ENCODE measurements at places on chromosomes 7 and 10.

- DNase-seq = no peak
Measured at GRCh38 chr7:13169356-13169755, 481.9 kb downstream of the ARL4A start.

DNA sequence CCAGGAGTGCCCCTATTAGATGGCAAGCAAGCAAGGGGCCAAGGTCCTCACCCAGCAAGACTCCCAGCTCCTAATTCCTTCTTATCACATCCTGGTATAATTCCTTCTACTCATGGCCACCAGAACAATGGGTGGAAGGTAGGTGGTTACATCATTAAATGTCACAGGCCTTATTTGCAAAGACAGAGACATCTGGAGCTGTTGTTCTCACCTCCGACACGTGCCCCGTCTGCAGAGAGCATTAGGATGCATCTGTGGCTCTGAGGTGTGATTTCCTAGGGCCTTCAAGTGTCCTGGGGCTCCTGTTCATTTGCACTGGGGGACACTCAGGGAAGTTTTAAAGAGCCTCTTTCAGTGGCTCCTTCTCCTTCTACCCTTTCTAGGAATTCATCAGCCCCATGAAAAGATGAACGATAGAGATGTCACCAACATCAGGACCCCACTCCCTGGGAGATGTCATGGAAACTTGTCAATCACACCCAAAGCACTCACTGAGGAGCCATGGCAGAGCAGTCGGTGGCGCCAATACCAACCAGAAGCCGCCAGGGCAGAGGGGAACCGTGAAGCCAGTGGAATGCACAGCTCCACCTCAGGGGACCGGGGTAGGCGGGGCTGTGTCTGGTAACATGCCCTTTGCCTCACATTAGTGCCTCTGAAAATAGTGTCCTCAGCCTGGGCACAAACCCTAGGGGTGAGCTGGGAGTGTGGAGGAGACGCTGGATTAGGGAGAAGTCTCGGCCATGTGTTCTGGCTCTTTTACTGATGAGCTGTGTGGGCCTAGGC lies 2.9 kb upstream of the ATP6V0E2 start:
- no peak for DNase-seq

GRCh38 chr10:33032654-33033151 lies 74.7 kb upstream of the ITGB1 start:
- DNase-seq = no peak

DNA sequence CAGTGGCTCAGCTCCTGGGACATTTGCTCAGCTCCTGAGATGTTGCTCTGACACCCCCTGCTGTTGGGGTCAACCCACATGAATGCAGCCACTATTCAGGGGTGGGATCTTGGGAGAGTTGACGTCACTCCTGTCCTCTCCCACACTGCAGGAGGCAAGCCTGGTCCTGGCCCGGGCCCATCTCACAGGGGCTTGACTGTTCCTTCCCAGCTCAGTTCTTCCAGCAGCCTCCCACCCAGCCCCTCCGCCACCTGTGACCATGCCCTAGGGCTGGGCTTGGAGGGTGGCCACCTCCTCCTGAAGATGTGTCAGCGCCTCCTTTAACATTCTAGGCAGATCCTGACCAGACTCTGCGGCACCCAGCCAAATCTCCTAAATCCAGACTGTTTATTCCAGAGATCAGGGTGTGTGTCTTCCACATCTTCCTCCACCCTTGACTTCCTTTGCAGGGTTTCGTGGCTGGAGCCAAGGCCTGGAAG lies 19.1 kb upstream of the OPALIN start:
- DNase-seq = no peak

GRCh38 chr7:132100483-132100882 lies 475.8 kb downstream of the PLXNA4 start:
- DNase-seq = no peak

DNA sequence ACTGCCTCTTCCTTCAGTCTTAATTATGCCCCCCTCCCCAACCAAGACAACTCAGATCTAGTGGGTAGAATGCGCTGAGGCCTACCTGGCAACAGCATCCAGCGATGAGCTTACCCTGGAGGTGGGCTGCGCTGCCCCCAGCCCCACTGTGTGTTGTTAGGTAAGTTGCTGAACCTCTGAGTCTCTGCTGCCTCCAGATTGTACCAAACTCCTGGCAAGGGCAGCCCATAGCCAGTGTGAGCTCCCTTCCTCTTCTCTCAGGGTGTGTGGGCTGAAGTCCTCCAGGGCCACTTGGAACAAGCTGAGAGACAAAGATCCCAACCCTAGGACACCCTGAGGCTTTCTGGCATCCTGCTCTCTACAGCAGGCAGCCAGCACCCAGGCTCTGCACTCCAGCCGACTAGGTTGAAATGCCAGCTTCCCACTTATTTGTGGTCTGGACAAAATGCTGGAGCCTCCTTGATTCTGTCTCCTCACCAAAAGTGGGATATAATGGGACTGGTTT lies 135.3 kb downstream of the ARHGAP22 start:
- no peak for DNase-seq

DNA sequence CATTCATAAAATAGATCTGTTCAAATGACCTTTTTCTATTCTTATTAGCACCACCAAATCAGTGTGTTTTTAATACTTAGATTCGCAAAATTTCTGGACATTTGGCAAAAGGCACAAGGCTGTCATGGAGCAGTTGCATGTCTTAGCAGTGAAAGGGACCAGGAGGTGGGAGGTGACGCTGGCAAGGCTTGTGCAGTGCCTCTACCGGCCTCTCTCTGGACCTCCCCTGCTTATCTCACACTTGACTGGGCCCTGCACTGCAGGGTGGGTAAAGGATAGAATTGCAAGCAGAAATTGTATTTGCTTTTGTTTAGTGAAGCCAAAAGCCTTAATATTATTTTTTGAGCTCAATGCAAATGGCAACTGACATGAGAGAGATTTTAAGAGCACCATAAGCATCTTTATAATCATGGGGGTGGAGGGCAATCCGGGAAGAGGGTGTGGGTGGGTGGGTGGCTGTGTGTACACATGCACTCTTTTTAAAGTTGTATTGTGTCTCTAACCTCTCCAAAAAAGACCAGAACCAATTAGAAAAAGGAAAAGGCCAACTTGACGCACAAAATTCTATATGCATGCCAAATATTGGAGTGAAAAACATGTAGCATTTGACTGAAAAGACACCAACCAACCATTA lies 106.3 kb downstream of the WNT2 start:
- DNase-seq = no peak

DNA sequence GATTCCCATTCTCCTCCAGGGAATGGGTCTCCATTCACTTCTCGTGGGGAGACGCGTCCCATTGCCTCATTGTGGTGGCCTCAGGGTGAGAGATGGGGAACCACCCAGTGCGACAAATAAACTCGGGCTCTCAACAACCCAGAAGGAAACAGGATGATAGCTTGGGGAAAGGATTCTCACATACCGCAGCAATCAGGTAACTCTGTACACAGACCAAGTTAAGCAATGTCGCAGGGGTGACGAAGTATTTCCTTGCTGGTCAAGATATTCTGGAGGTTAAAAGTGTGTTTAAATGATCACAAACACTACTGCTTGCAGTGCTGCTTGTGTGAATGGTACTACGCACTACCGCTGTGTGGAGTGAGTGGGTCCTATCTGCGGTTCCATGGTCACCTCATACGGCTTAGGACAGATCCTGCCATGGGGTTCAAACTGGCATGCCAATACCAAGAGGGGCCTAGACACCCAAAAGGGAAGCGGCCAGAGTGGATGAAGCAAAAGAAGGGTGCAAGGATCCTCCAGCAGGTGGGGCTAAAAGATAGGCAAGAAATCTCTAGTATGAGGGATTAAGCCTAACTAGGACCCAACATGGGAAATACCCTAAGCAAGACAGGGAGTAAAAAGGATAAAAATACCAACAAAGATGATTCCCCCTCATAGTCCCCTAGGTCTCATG lies 143.8 kb upstream of the TMEM106B start:
- no peak for DNase-seq

DNA sequence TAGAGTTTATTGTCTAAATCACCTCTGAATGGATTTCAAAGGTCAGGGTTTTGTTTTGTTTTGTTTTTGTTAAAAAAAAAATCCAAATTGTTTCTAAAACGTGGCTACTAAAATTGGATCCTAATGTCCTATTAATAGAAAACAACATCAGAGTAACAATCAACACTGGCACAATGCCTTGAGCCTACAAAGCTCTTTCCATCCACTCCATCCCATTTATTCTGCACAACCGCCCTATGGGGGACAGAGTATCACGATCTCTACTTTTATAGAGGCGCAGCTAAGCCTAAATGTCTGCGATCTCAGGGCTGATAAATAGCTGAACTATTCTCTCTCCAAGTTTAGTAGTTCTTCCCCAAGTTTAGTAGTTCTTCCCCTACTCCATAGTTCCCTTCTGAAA lies 78.8 kb downstream of the FGFR2 start:
- no peak for DNase-seq

- DNase-seq = no peak
Measured at GRCh38 chr10:124044143-124044862, 49.1 kb downstream of the CHST15 start.

GRCh38 chr7:50349963-50350944 lies 45.7 kb downstream of the IKZF1 start:
- no peak for DNase-seq

DNA sequence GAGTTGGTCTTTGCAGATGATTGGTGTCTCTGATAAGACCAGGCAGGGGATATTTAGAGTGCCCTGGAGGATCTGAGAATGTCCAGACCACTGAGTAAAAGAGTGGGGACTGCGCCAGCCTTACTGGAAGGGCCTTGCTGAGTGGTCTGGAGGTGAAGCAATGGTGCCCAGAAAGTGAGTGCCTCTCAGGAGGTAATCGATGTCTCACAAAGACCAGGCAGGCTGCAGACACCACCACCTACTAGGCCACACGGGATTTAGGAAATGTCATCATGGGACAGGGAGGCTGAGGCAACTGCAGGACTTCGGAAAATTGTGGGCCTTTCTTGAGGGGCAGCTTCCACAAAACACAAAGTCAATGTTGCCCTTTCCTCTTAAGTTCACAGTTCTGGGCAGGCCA lies 57.2 kb upstream of the STEAP1B start:
- no peak for DNase-seq

DNA sequence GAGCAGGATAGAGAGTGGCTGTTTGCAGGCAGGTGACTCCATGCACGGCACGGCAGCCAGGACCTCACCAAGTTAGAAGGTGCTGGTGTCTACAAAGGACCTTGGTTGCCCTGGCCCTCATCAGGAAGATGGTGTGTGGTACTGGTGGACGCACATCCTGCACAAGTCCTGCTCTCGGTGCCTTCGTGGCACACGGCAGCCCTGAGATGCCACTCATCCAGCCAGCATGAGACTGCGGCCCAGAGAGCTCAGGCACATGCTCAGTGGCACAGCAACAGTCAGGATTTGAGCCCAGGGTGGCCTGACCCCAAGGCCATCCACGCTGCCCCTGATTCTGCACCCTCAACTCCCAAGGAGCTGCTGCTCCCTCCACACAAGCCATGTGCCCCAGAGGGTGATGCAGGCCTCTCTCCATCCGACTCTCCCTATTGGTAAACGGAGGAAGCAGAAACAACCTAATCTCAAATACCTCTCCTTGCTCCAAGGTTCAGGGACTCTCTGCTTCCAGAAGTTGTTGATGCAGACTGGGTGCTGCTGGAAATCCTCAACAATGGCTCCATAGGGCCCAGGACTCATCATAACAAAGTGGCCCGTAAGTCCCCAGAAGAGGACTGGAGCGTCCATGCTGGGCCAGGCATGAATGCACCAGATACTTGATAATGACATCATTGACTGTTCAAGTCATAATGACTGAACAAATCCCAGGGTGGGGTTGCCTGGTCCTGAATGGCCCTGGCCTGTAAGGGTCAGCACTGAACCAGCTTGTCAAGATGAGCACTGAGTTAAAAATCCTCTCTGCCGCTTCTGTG lies 93.6 kb downstream of the ARHGAP22 start:
- no peak for DNase-seq

All from hypothalamus (tissue), 51 donors.